T-helper 2 cell (primary cell): ENCODE measurements at places on chromosomes 5 and 9.

- no peak for DNase-seq
Measured at GRCh38 chr5:154547551-154547950, 69.5 kb upstream of the HAND1 start.

- no peak for DNase-seq
Measured at GRCh38 chr9:4979239-4979638, 5.8 kb upstream of the JAK2 start.

DNA sequence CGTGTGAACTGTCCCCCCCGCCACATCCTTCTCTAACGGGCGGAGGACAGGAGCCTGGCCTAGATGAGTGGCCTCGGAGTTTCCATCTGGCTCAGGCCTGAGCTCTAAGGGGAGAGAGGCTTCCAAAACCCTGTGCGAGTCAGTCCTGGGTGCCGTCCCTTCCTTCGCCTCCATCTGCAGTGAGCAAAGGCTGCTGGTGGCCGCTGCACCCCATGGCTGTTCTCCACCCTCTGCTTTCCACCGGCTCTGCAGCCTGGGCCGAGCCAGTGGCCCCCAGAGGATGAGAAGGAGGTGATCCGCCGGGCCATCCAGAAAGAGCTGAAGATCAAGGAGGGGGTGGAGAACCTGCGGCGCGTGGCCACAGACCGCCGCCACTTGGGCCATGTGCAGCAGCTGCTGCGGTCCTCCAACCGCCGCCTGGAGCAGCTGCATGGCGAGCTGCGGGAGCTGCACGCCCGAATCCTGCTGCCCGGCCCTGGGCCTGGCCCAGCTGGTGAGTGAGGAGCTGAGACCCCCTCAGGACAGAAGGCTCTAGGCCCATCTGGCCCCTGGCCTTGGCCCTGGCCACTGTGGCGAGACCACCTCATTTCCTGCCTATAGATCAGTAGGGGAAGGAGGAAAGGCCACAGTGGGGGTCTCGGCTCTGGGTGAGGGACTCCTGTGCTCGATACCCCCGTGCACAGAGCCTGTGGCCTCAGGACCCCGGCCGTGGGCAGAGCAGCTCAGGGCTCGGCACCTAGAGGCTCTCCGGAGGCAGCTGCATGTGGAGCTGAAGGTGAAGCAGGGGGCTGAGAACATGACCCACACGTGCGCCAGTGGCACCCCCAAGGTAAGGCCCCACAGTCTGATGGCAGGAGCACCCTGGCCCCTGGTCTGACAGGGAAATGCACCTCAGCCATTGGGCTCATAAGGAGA lies 3.0 kb downstream of the PKN3 start:
- DNase-seq = no peak

- DNase-seq = no peak
Measured at GRCh38 chr5:2746561-2747032, 4.9 kb downstream of the IRX2 start.

GRCh38 chr5:146877783-146878475 lies 628 bp downstream of the PPP2R2B start:
- DNase-seq = peak; percentile 29

DNA sequence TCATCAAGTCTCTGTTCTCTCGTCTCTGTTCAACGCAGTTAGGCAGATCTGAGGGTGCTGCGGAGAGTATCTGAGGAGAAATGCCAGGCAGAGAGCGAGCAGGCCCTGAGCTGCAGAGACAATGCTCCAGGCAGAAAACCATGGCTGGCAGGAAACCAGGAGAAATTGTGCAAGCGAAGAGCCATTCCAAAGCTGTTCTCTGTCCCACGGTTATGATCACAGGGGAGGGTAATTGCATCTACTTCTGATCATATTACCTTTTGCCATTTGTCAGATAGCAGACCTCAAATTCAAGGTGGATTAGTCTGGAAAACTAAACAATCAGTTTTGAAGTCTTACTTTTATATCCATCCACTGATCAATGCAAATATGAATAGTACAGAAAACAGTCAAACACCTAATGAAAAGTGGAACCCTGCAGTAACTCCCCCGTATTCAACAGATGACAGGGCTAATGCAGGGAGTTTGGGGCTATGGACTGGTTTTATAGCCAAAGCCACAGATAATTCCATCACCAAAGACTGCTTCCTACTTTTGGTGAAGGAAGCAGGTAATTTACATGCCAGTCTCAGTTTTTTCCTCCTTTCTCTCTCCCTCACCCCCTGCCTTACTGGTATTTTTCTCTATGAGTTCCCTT lies 228.0 kb downstream of the DCP2 start:
- DNase-seq = no peak

DNA sequence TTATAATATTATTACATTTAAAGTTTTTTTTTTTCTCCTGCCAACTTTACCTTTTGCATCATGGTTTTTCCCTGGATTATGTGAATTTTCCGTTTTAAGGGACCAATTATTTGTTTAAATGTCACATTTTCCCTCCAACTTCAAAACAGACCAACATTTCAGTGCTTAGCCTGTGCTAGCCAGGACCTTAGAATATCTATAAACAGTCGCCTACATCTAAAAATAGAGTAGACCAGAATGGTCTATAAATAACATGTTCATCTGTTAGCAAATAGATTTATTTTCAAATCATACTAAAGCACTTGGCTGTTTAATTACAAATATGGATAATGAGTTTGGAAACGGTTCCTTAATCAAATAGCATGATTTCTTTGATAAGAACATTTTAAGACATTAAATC lies 192.0 kb downstream of the FBN2 start:
- DNase-seq = no peak

GRCh38 chr5:113240951-113241726 lies 193.7 kb downstream of the TSSK1B start:
- DNase-seq = no peak
